ENCODE measurements at places on chromosomes 11 and 22.

DNA sequence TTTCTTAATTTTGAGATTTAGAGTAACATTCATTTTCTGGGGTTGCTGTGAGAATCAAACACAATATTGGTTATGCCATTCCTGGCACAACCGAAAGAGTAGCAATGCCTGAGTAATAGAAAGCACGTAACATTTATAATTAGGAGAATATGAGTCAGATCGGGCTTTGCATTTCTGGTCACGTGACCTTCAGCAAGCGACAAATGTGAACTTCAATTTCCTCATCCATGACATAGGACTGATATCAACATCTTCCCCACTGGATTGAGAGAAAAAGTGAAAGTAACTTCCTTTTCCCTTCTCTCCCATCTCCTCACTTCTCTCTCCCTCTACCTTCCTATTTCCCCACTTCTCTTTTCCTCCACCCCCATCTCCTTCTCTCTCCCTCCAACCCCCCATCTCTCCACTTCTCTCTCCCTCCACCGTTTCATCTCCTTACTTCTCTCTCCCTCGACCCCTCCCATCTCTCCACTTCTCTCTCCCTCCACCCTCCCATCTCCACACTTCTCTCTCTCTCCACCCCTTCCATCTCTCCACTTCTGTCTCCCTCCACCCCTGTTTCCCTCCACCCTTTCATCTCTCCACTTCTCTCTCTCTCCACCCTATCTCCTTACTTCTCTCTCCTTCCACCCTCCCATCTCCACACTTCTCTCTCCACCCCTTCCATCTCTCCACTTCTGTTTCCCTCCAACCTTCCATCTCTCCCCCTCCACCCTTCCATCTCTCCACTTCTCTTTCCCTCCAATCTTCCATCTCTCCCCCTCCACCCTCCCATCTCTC, 33.5 kb upstream of the CAT start:
- DNase-seq, result no peak

DNA sequence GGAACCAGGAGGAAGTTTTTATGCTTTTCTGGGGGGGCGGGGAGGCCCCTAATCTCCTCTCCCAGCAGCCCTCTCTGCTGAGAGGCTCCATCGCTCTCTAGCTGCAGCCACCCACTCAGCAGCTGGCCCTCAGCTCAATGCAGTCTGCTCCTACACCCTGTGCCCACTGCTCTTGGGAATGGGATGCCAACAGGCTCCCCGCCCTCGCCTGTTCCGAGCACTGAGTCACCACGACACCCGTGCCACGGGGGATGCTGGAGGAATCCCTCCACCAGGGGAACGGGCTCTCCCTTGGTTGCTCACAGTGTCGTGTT, 23.5 kb upstream of the SUSD2 start:
- no peak for DNase-seq

- no peak for DNase-seq
Observed at GRCh38 chr11:117638911-117639543, 158.0 kb downstream of the DSCAML1 start.

- DNase-seq, result peak; percentile 84
Observed at GRCh38 chr11:47565340-47566148, at the start of gene PTPMT1. Gene PTPMT1, plus strand, starts transcription at chr11:47565599. Its CDS starts 24 bp downstream, at chr11:47565623.

- no peak for DNase-seq
Observed at GRCh38 chr11:10331548-10332289, 26.8 kb downstream of the ADM start.

DNA sequence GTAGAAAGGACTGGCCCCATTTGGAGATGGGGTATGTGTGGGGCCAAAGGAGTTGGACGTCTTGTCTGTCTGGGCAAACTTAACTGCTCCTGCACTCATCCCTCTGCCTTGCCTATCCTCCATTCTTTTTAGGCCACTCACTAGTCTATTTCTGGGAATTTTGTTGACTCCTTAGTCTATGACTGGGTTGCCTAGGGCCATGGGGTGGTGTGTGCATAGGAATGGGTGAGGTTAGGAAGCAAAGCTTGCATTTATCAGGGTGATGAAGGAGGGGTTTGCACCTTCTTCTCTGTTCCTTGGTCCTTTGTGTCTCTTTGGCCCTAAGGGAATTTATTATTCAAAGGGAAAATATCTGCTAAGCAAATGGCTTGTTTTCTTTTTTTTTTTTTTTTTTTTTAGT, 80.9 kb upstream of the OR9Q1 start:
- no peak for DNase-seq

DNA sequence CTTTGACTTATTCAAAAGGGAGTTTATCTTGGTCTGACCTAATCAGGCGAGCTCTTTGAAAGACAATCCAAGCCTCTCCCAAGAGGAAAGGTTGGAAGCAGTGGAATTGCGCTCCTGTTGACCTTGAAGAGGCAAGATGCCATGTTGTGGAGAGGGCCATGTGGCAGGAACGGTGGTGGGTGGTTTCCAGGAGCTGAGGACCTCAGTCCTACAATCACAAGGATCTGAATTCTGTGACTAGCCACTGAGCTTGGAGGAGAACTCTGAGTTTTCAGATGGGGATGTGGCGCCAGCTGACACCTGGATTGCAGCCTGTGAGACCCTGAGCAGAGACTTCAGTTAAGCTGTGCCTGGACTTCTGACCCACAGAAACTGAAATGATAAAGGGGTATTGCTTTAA, 6.0 kb upstream of the CBX6 start:
- DNase-seq, result no peak

- no peak for DNase-seq
Observed at GRCh38 chr11:47560426-47560825, 5.0 kb upstream of the PTPMT1 start.

GRCh38 chr11:114059278-114059983, at the start of gene ZBTB16:
Gene ZBTB16, plus strand, starts transcription at chr11:114059711. Its CDS starts 3,590 bp downstream, at chr11:114063301.
- peak; percentile 89 for DNase-seq

- DNase-seq, result peak; percentile 85
Observed at GRCh38 chr11:116499396-116500003, 273.3 kb downstream of the BUD13 start.

- no peak for DNase-seq
Observed at GRCh38 chr11:59810911-59811259, 307 bp upstream of the MRPL16 start.

DNA sequence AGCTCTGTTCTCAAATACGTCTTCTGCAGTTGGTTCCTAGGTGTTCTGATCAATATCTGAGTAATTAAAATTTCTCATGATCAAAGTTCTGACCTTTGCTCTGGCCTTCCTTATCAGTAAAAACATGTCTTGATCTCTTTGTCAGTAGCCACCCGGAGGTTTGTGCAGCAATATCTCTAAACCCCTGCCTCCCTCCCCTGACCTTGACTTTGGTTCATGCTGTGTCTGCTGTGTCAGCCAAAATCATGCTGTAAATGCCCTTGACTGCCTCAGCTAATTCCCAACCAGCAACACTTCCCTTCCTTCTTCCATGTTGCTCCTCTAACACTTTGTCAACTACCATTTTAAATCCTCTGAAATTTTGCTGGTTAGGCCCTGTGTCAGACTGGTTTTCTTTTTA, 424.7 kb downstream of the FAM181B start:
- DNase-seq, result no peak

DNA sequence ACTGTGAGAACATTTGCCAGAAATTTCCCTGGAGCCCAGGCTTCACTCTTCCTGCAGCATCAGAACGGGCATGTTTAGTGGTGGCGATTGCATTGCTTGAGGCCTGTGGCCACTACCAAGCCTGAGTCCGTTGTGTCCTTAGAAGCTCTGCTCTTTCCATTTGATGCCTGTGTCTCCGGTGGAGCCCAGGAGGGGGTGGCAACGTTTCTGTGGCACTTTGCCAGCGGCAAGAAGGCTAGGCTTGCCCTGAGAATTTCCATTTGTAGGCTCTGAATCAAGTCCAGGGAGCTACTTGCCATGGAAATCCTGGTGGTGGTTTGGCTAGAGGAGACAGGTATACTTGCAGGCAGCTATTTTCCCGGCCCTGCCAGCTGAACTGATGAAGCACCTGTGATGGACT, 47.1 kb downstream of the ADAMTS8 start:
- no peak for DNase-seq

DNA sequence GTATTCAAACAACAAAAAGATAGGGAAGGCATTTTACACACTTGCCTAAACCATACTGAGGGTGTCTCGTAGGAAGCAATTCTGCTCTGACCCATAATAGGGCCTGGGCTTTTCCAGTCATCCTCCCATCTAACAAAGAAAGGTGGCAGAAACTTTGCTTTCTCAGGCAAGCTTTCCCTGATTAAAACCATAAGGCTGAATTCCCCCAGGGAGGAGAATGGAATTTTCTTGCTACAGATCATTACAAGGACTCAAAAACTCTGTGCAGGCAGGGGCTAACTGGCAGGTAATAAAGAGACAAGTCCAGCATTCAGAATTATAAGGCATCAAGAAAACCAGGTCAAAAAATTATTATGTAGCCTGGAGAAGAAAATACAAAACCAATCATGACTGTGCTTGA, 90.4 kb downstream of the RBFOX2 start:
- DNase-seq, result no peak

DNA sequence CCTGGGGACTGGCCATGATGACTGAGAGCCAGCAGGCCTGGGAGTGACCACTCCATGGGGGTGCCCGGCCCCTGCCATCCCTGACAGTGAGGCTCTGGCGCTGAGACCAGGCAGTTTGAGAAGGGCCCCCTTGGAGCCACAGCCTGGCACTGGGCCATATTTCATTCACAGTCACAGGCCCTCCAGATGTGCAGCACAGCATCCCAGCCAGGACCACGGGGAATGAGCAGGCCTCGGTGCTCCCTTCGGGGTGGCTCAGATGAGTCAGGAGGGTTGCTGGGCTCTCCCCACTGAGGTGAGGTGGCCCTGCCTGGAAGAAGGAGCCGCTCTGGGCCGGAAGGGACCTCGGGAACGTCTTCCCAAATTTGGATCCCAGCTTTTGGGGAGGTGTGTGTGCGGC, 53.0 kb downstream of the GRAMD4 start:
- no peak for DNase-seq

DNA sequence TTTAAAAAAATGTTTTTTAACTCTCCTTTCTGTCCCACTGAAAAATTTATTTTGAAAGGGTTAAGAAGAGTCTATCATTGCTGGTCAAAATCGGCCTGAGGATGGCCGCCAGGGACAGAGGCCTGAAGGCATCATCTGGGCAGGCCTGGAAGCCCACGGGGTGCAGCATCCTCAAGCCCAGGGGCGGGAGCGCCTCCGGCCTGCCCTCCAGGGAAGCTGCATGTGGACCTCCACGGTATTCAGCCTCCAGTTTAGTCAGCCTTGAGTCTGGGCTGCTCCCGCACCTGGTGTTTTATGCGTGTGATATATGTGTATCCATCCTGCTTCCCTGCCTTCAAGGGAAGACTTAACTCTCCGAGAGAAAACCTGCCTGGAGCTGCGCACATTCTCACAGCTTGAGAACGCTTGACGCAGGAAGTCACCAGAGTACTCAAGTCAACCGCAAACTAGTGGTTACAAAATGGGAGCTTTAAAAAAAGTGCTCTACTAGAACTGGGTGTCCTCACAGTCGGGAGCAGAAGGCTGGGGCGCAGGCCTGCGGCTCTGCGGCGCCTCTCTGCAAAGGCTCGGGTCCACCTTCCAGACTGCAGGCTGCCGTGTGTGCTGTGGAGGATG, 13.6 kb upstream of the BID start:
- DNase-seq, result no peak

- DNase-seq, result no peak
Observed at GRCh38 chr22:45598596-45599217, 72.9 kb upstream of the ATXN10 start.

- peak; percentile 30 for DNase-seq
Observed at GRCh38 chr22:28783786-28784671, 11.5 kb downstream of the CCDC117 start.

DNA sequence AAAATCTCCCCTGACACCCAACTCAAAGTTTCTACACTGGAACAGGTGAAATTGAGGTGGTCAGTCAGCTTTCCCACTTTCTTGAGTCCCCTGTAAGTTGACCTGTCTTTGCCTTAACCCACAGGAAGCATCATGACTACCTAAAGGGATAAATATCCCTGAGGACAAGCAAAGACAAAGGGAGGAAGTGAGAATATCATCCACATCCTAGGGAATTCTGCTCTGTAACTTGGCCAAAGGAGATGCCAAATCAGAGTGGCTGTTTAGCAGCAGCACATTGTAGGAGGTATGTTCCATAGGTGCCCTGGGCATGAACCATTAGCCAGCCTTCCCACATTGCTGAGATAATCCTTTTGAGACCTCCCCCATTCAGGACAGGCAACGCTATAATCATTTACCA, 40.9 kb upstream of the MRPL17 start:
- no peak for DNase-seq

GRCh38 chr22:33188326-33188725, 130.1 kb upstream of the SYN3 start:
- DNase-seq, result no peak

DNA sequence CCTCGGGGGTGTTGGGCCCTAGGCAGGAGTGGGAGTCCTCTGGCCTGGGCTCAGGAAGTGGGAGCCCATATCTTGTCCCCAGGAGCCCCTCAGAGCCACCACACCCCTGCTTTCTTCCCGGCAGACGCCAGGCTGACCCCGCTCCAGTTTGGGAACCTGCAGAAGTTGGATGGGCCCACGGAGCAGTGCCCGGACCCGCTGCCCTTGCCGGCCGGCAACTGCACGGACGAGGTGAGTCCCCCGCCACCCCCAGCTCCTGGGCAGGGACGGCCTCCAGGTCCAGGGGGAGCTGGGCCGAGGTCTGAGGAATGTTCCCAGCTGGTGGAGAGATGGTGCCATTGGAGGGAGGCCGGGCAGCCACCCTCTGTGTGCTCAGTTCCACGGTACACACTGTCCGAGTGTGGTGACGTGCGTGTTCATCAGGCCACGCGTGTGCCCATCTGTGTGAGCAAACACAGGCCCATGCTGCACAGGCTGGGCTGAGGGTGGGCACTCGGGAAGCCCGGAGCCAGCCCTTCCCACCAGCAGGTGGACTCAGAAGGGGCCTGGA, 4.8 kb downstream of the MUC5B start:
- peak; percentile 8 for DNase-seq

- no peak for DNase-seq
Observed at GRCh38 chr11:89065066-89065465, 716 bp downstream of the GRM5 start.

GRCh38 chr11:45282081-45282480, 4.1 kb downstream of the SYT13 start:
- no peak for DNase-seq

GRCh38 chr11:3958281-3958680, 102.8 kb downstream of the STIM1 start:
- DNase-seq, result no peak

- no peak for DNase-seq
Observed at GRCh38 chr11:13603661-13604060, 64.8 kb upstream of the FAR1 start.

GRCh38 chr22:17777005-17777716, 2.9 kb upstream of the BID start:
- no peak for DNase-seq

- DNase-seq, result peak; percentile 23
Observed at GRCh38 chr11:129247135-129247534, 55.0 kb upstream of the ARHGAP32 start.

- peak; percentile 68 for DNase-seq
Observed at GRCh38 chr11:64745189-64745520, 1.2 kb upstream of the RASGRP2 start.
